HL-60 (cell line): ENCODE measurements at places on chromosomes 12 and 14.

DNA sequence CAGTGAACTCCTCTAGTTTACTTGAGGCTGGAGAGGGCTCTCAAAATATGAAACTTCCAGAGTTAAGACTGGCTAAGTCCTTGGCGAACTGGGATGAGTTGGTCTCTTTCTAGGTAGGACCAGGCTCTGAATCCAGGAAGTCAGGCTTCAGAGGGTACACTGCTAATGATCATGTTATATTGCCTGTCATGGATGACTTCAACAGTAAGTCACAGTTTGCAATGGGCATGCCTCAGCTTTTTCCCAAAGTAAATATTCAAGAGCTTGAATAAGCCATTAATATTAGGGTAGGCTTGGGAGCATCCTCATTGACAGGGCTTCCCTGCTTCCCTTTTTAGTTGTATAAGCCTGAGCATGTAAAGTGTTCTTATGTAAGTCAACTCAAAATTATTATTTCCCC lies 61.7 kb upstream of the PTHLH start:
- no peak for DNase-seq

DNA sequence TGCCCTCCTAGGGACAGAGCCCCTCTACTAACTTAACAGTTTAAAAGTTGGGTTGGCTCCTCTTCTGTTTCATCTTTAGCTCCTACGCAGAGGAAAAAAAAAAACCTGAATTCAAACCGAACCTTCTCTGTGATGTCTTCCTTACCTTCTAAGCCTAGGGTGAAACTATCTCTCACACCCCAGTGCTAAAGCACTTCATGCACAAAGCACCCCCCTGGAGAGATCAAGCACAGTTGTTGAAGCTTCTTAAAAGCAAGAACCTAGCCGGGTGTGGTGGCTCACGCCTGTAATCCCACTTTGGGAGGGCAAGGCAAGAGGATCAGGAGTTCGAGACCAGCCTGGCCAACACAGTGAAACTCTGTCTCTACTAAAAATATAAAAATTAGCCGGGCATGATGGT lies 37.6 kb downstream of the CORO1C start:
- no peak for DNase-seq

- DNase-seq = no peak
Measured at GRCh38 chr14:40309124-40309523, 876.9 kb upstream of the FBXO33 start.

GRCh38 chr14:99410019-99410418 lies 70.6 kb downstream of the SETD3 start:
- DNase-seq = no peak

- no peak for DNase-seq
Measured at GRCh38 chr14:64244279-64244678, 49.9 kb downstream of the ESR2 start.

- DNase-seq = no peak
Measured at GRCh38 chr12:131869871-131870418, 24.5 kb upstream of the ULK1 start.

DNA sequence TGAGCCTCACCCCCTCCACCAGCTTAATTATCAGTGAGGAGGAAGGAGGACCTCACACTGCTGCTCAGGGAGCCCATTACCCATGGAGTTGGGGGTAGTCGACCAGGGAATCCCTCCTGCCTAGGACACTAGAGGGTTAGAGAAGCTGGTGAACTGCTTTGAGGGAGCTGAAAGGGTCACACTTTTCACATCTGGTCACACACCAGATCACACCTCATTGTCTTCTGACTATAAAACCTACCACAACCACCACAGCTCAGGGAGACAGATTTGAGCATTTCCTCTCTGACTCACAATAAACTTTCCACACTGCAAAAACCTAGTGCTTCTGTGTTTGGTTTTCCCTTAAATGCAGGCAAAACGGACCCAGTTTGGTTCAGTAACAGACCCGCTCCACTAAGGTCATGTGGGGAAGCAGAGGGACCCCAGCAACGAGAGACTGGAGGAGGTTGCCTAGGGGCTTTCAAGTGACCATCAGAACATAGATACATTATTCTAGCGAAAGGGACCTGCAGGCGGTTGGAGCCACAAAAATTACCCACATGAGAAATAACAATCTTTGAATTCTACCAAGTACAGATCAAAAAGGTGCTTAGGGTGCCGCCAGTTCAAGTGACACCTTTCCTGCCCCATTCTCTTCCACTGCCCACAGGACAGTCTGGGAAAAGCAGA lies 151.4 kb upstream of the AVPR1A start:
- DNase-seq = no peak

DNA sequence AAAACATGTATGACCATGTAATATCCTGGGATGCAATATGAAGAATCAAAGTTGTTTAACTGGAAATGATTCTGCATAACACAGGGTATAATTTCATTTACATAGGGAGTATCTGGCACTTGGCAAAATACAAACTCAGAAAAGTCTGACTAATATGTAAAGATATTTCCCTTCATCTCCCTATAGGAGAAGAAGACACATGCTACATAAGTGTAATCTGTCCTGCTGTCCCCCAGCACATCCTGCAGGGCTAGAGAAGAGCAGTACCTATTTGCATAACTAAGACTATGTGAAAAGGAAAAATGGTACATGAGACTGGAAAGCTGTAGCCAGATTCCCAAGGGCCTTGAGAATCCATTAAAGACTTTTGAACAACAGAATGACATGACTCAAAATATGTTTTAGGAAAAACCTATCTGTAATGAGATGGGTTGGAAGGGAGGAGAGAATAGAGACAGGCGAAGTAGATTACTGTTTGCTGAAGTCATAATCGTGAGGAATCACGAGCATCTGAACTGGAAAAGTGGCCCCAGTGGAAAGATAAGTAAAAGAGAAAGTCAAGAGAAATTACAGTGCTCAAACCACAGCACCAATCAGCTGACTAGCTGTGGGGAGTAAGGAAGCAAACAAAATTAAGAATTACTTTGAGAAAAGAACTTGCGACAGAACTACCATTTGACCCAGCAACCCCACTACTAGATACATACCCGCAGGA lies 155.1 kb upstream of the HMGA2 start:
- DNase-seq = no peak

DNA sequence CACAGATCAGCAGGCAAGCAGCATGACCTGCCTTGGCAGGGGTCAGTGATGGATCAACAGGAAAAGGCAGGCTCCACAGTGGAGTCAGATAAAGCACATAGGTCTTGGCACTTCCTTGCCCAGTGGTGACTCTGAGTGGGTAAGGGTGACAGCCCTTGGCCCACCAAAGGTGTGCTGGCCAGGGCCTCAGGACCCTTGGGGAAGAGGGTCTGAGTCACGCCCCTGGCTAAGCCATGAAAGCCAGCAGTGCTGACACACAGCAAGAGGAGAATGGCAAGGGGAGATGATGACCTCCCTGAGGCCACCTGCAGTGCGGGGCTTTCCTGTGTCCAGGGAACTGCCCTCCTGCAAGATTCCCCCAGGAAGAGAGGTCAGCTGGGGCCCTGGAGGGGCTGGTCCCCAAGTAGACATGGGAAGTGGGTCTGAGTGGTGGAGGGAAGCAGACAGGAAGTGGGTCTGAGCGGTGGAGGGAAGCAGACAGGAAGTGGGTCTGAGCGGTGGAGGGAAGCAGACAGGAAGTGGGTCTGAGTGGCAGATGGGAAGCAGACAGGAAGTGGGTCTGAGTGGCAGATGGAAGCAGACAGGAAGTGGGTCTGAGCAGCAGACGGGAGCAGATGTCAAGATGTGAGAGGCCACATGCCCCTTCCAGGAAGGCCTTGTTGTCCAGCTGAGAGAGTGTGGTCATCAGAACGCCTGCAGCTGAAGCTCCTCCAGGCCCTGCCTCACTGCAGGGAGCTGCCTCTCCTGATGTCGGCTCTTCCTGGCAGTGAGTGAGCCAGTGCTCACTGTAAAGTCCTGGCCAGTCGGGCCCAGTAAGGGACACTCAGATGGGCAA lies 34.8 kb downstream of the DIO3 start:
- peak; percentile 7 for DNase-seq

- DNase-seq = no peak
Measured at GRCh38 chr12:84998341-84998740, 37.7 kb downstream of the TSPAN19 start.

DNA sequence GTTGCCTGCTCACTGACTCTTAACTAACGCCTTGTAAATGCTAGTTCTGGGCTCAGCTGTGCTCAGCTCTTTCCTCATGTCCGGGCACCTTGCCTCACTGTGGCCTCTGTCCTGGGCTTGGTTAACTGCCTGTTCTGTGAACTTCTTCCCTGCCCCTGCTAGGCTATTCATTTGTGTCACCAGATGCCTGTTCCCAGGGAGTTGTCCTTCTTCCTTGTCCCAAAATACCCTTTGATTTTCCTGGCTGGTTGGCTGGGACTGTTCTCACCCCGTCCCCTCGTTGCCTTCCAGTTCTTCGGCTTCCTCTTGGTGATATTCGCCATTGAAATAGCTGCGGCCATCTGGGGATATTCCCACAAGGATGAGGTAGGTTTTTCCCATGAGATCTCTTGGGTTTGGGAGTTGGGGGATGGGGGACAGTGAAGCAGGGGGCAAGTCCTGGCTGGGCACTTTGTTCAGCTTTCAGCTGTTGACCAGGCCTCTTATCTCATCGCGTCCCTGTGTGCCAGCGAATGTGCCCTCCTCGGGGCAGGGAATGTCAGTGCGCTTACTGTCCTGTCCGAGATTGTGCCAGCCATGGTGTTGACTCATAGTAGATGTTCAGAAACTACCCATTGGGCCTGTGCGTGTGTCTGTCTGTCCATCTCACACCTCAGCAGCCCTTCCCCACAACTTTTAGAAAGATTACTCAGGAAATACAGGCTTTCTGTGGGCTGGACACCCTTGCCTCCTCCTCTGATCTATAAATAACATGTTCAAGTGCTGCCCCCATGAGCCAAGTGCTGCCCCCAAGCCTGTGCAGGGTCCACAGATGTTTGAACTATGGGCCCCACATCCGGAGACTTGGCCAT lies 33.1 kb downstream of the CD9 start:
- DNase-seq = no peak

GRCh38 chr14:58089612-58090011 lies 62.4 kb downstream of the ARMH4 start:
- no peak for DNase-seq

- DNase-seq = peak; percentile 4
Measured at GRCh38 chr12:63668028-63668799, at the start of gene DPY19L2. TSS of gene DPY19L2 (minus strand) at chr12:63668493. CDS start at chr12:63668393, 100 bp downstream.

GRCh38 chr12:57823908-57824640 lies 5.5 kb upstream of the AVIL start:
- no peak for DNase-seq

- DNase-seq = no peak
Measured at GRCh38 chr12:132610051-132610759, at the start of gene LRCOL1. TSS of gene LRCOL1 (minus strand) at chr12:132610582. CDS start at chr12:132606251, 4,331 bp downstream.

DNA sequence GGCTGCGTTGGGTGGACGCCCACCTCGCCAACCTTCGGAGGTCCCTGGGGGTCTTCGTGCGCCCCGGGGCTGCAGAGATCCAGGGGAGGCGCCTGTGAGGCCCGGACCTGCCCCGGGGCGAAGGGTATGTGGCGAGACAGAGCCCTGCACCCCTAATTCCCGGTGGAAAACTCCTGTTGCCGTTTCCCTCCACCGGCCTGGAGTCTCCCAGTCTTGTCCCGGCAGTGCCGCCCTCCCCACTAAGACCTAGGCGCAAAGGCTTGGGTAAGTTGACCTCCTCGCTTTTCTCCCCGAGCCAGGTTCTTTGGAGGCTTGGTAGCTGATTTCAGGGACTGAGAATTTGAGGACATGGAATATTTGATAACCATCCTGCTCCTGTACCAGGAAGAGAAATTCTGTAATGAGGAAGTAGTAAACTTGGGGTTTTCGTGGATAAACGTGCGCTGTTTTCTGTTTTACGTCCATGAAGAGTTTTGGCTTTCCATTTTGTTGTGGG lies 530 bp downstream of the APAF1 start:
- DNase-seq = no peak

GRCh38 chr12:13559318-13559978 lies 362.9 kb downstream of the EMP1 start:
- DNase-seq = no peak

DNA sequence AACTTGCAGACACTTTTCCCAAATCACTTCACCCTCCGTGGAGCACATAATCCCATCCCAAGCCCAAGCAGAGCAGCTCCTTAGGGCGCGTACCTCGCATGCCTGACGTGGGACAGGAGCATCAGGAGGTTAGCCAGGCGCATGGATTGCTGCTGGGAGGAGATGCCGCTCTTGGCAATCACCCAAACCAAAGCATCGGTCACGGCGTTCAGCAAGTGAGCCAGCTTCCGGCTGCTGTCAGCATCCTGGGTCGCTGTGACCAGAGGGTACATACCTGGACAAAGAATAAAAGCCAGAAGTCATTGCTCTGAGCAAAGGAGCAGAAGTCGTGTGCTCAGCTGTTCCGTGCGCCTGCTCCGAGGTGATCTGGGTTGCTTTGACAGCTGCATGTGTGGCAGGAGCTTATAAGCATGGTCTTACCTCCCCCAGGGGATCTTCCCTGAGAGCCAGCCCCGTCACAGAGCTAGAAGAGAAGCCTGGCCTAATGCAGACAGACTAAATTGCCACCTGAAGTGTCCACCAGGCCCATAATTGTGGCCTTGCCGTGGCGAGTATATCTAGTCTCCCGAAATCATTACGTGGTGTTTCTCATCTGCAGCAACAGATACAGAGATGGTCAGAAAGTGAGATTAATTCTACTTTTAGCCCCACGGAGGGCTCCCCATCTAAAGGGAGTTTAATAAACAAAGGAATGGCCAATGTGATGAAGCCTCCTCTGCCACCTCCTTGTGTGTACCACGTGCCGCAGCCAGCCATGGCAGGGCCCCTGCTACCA lies 59.1 kb downstream of the ESR2 start:
- DNase-seq = no peak

- no peak for DNase-seq
Measured at GRCh38 chr12:42666671-42667243, 77.2 kb upstream of the PRICKLE1 start.

DNA sequence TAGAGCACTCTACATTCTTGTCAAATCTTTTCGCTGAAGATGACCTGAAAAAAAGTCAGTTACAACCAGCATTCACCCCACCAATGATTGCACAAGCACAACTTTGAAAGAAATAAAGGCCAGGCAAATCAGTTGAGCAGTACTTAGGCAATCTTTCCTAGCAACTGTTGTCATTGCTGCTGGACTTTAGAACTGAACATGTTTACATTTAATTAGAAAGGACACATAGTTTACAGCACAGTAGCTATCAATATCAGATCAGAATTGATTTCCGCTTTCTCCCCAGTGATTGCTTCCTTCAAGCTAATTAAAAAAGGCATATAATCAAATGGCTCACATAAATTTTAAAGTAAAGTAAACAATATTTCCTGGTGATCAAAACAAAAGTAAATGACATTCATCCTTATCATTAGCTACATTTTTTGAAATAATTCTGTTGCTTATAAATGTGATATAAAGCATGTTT lies 128.4 kb downstream of the FOXA1 start:
- no peak for DNase-seq
